ENCODE measurements at places on chromosomes 1 and 21. TPM values are rescaled to one million over a fixed set of nuclear protein-coding genes. Genes with fewer than 3 reads are reported as not detected.
A peak's percentile ranks its signal among the peaks of the same experiment; 100 is the strongest.

DNA sequence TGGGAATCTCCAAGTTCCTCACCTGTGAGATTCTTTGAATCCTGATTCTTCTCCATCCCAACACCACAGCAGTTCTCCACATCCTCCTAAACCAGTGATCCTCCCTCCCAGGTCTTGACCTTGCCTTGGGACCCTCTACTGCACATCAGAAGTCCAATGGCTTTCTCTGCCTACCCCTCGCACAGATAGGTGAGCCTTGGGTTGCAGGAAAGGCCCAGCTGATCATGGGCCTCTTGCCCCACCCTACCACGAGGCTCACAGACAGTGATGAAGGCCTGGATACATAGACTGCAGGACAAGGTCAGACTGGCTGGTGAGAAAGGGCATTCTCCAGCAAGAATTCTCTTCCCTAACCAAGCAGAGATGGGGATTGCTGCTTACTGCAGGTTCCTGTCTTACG, 825 bp downstream of the FABP3 start:
- peak overlapping the region; percentile 6 for H3K27ac ChIP-seq
- no peaks in the 10 kb centered on the region for H3K27me3 ChIP-seq
- peaks cover 48% of the 10 kb centered on the region for H3K4me1 ChIP-seq
- DNase-seq = no peak

- no peak for DNase-seq
- no peaks in the 10 kb centered on the region for H3K27me3 ChIP-seq
- no peaks in the 10 kb centered on the region for H3K36me3 ChIP-seq
- H3K27ac ChIP-seq = no peak overlapping the region
Measured at GRCh38 chr1:33317946-33318345, 3.0 kb downstream of the A3GALT2 start.

DNA sequence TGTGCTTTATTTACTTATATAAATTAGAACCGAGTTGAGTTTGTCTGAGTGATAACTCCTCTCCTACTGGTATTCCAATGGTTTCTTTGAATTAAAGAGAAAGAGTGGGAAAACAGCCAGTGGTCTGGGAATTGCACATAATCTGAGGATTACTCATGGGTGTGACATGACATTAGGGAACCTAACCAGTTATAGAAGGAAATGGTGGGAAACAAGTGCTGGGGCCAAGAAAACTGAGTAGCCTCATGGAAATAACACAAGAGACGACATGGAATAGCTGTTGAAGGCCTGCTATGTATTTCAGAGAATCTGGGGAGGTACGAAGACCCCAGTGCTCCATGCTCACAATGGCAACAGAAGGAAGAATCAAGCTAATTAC, 41.8 kb upstream of the LRRC52 start:
- H3K4me1 ChIP-seq = no peaks in the 10 kb centered on the region
- H3K4me3 ChIP-seq = no peak overlapping the region
- H3K36me3 ChIP-seq = no peaks in the 10 kb centered on the region
- no peaks in the 10 kb centered on the region for H3K27me3 ChIP-seq
- no peak for DNase-seq

DNA sequence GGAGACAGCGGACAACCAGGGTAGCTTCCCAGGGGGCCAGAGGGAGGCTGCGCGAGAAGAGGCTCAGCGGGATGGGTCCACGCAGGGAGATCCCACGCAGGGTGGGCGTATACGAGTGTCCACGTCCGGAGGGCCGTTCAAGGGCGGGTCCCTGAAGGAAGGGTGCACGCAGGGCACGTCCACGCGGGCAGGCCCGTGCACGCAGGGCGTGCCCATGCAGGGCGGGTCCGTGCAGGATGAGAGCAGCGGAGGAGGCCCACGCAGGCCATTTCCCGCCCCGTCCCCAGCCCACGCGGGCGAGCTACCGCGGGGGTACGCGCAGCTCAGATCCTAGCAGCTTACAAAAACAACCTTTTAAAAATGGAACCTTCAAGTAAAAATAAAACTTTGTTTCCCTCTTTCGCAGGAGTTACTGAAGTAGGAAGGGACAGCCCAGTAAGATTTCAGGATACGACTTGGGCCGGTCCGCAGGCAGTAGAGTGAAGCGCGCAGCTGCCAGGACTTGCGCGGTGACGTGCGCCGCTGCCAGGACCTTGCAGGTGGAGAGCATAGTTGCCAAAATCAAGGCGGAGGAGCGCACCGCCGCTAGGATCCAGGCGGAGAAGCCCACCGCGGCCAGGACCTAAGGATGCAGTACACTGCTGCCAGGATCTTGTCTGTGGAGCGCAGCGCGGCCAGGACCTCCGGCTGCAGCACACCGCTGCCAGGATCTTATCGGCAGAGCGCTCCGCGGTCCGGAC, 416 bp upstream of the RNF187 start:
- peak overlapping the region; percentile 99 for H3K27ac ChIP-seq
- H3K27me3 ChIP-seq = no peaks in the 10 kb centered on the region

Gene LMX1A
- total RNA-seq = not detected

Gene CYP4A11
- 0.30 TPM for total RNA-seq

Measured in tibial nerve (tissue), 4 donors.